ENCODE measurements at places on chromosomes 3 and 15. TPM values are rescaled to one million over a fixed set of nuclear protein-coding genes. Genes with fewer than 3 reads are reported as not detected.
A peak's percentile ranks its signal among the peaks of the same experiment; 100 is the strongest.

DNA sequence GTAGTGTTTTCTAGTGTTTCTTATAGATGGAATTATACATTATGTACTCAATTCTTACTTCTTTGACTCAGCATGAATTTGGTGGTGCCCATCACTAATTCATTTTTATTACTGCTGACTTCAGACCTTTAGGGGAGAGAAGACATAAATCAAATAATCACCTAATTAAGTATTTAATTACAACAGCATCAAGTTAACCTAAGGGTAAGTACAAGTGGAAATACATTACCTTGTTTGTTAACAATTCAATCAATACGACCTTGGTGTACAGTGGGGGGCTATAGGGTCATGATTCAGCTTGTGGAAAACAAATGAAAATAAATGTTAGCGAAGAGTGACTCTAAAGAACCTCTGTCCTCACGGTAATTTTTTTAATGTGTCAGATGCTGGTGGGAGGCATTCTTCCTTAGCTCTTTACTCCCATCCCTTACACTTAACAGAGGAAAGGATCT is 538 bp upstream of the CAPN7 start:
- DNase-seq, result no peak

- no peak for DNase-seq
These were observed 766.3 kb downstream of the TBL1XR1 start for GRCh38 chr3:176431038-176431418.

- DNase-seq, result no peak
These were observed 664 bp upstream of the PIK3CA start for GRCh38 chr3:179147514-179147872.

- DNase-seq, result no peak
These were observed 69.8 kb downstream of the CD200R1L start for GRCh38 chr3:112776836-112777235.

GRCh38 chr3:182108371-182108770 is 396.6 kb downstream of the SOX2 start:
- no peak for DNase-seq

DNA sequence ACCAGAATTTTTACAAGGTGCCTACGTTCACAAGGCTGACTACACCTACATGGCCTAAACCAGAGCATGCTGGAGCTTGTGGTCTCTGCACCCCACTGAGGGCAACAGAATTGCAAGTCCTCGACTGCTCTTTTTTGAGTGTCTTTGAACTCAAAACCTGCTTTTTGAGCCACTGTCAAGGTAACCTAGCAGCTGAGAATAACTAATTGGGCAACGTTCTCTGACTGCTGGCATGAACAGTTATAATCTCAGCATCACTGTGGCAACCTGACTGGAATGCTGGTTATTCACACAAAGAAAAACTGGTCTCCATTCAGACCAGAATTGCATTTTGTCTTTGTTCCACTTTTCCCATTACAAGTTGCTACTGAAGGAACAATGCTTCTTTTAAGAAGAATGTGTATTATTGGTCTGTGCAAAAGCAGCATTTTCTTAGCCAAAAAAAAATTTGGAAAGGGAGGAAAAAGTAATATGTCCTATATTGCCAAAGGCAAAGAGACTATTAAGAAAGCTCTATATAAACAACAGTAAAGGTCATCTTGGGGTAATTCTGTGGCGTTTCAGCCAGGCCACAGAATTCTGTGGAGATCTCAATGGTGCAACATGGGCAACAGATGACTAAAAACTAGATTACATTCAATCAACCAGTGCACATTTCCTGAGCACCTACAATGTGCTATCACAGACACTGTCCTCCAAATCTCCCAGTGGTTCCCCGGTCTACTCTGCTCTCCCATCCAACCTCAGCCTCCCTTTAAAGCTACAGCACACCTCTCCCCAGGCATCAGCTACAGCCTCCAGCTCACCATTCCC is 76.8 kb downstream of the TNIK start:
- DNase-seq, result no peak

DNA sequence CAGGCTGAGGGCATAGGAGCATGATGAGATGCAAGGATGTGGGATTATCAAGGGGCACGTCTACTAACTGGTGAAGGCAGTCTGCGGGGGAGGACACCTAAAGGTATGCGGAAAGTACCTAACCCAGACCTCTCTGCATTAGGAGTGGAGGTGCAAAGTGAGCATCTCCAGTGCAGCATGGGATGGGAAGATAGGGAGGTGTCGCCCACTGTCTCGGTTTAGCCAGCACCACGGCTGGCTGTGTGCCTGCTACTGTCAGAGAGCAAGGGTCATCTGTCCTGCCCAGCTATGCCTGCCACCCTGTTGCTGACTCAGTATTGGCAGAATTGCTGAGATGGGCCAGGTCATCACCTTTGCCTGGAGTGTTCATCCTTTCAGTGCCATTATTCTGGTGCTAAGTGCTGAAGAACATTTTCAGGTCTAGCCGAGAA is 40.1 kb downstream of the OXNAD1 start:
- no peak for DNase-seq

GRCh38 chr3:23072693-23073092 is 130.4 kb upstream of the UBE2E2 start:
- no peak for DNase-seq

- DNase-seq, result no peak
These were observed 15.8 kb upstream of the RFTN1 start for GRCh38 chr3:16529264-16529663.

DNA sequence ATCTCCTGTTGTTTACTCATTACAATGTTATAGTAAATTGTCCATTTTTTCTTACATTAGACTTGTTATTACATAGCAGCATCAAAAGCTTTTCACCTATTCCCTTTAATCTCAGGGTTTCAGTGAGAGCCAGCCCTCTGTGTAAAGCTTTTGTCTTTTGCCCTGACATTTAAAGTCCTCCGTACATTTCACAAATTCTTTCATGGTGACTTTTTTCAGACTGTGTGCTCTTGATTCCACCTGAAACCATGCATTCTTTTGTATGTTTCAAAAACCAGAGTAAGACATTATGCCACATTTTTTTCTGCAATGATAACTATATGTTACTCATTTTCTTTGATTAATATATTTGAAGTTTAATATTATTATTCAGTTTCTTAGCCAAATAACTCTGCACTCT is 781.4 kb upstream of the ROBO1 start:
- DNase-seq, result no peak

DNA sequence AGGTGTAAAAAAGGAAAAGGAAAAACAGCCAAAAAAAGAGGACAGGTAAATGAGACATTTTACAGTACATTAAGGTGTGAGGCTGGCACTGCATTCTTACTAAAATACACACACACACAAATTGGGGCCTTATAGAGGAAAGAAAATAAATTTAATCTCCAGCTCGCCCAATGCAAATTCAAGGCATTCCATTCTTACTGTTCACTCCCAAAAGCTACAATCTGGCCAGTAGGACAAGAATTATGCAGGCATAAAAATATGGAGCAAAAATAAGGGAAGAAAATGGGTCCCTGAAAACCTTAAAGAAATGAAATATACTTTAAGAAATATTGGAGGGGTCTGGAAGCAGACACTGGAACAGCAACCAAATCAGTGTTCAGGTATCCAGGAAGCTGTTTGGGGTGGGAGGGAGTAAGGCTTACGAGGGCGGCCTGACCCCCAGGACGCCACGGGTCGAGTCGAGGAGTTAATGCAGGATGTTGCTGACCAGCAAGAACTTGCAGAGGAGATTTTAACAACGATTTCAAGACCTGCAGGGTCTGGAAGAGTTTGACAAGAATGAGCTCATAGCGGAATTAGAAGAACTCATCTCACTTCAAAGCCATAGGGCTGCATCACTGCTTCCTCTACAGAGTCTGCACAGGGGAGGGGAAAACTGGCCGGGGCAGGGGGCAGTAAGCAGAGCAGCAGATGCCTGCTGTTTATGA is 245.5 kb downstream of the TBL1XR1 start:
- no peak for DNase-seq

- no peak for DNase-seq
These were observed 71.6 kb downstream of the ADCY5 start for GRCh38 chr3:123377243-123377740.

DNA sequence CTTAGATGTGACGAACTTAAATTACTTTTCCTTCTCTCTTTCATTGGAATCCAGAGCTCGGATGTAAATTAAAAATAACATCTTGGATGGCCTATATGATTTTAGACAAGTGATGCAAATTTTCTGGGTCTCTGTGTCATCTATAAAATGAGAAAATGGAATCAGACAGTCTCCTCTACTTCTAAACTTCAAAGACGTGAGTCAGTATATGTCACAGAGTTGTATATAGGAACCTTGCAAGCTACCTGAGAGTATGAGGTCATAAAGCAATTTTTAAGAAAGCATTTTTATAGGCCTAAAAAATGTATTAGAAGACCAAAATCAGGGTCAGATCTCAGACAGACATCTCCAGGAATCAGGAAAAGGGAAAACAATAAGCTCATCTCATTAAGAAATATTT is 128.3 kb downstream of the TBL1XR1 start:
- DNase-seq, result no peak

- no peak for DNase-seq
These were observed 2.8 kb downstream of the DPPA4 start for GRCh38 chr3:109334572-109334971.

GRCh38 chr15:51503003-51503402 is 119.6 kb downstream of the DMXL2 start:
- DNase-seq, result no peak

DNA sequence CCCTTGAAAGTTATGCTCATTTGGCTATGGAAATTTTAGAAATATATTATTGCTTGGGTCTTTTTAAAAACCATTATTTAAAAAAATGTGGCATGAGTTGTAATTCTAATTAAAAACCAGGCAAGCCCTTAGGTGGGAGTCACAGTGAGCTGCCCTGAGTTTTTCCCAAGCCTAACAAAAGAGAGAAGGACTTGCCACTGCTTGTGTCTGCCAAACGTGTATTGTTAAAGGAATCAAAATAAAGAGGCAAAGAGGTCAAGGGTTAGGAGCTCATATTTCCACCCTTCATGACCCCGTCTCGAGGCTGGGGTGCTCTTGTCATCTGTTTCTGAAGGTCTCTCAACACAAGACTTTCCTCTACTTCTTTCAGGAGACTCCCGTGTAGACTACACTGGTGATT is 321.1 kb downstream of the ZIC1 start:
- no peak for DNase-seq

DNA sequence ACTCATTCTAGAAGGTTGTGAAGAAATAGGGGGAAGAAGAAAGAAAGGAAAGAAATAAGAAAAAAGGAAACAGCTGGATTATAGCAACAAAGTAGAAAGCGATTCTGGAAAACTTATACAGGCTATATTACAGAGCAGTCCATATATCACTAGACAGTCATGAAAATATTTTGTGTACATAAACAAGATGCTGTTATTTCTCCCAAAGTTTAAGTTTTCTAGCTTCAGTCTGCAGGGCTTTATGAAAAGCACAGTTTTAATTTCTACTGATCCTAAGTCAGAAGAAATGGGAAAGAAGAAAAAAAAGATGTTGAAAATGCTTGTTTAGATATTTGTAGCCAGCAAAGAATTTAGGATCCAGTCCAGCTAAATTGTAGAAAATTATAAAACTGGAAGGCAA is 321.4 kb upstream of the NDN start:
- no peak for DNase-seq

DNA sequence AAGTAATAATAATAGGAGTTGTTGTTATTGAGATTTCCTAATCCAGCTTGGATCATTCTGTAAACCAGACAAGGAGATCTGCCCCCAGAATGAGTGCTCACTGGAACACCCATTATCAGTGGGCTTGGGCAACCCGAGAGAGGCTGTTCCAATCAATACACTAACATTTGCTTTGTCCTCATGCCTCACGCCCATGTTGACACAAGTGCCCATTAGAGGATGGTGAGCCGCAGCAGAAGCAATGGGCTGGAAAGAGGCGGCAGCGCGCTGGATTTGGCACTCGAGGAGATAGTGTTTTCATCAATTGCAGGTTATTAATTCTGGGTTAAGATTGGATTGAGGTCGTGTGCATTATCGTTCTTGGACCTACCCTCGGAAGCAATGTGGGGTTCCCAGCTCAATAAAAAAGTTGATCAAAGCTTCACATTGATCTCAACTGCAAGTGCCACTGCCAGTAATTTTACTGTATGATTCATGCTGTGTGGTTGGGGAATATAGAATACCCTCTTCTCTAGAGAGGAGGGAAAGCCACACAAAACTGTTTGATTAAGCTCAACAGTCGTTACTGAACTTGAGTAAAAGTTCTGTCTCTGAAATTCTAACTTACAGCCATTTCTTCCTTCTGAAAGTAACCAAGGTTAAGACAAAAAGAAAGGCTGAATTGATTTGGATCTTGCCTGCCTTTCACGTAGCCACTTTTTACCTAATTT is 15.7 kb downstream of the LYZL4 start:
- no peak for DNase-seq

- peak; percentile 43 for DNase-seq
These were observed 18.8 kb upstream of the SATB1 start for GRCh38 chr3:18443665-18444594.

DNA sequence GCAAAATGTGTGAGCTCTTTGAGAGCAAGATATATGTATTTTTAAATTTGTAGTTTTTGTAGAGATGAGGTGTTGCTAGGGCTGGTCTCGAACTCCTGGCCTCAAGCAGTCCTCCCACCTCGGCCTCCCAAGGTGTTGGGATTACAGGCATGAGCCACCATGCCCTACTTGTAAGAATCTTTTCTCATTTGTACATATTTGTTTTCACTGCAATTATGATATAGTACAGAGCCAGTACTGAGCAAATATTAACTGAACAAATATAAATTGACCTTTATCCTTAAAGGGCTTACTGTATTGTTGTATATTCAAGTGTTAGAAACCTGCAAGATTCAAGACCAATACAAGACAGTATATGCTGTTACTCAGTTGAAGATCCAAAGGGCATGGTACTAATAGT is 53.4 kb downstream of the GTF2E1 start:
- peak; percentile 23 for DNase-seq

- DNase-seq, result no peak
These were observed 55.6 kb downstream of the ATP11B start for GRCh38 chr3:182848906-182849305.

- DNase-seq, result no peak
These were observed 64.6 kb downstream of the TLE3 start for GRCh38 chr15:70033109-70033508.

DNA sequence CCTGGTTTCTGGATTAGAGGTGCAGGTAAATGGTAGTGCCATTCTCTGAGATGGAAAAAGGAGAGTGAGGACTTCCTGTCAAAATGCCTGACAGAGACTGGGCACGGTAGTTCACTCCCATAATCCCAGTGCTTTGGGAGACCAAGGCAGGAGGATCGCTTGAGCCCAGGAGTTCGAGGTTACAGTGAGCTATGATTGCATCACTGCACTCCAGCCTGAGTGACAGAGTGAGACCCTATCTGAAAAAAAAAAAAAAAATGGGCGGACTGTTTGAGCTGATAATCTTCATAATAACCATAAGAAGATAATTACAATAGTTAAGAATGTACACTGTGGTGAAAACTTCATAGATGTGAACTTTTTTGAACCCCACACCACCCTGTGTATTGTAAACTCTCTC is 44.2 kb downstream of the HRH1 start:
- no peak for DNase-seq

SKOR1 gene
- 0.19 TPM for total RNA-seq

GASK1A gene
- 1.3 TPM for total RNA-seq

GUCA1C gene
- total RNA-seq, result not detected

SLC12A8 gene
- 33.7 TPM for total RNA-seq

GOLGA8J gene
- 0.35 TPM for total RNA-seq

NUP210 gene
- 7.5 TPM for total RNA-seq

Measured in colonic mucosa (tissue), 4 donors.